AG20443 (cell line): ENCODE measurements at places on chromosomes 5 and 9.

DNA sequence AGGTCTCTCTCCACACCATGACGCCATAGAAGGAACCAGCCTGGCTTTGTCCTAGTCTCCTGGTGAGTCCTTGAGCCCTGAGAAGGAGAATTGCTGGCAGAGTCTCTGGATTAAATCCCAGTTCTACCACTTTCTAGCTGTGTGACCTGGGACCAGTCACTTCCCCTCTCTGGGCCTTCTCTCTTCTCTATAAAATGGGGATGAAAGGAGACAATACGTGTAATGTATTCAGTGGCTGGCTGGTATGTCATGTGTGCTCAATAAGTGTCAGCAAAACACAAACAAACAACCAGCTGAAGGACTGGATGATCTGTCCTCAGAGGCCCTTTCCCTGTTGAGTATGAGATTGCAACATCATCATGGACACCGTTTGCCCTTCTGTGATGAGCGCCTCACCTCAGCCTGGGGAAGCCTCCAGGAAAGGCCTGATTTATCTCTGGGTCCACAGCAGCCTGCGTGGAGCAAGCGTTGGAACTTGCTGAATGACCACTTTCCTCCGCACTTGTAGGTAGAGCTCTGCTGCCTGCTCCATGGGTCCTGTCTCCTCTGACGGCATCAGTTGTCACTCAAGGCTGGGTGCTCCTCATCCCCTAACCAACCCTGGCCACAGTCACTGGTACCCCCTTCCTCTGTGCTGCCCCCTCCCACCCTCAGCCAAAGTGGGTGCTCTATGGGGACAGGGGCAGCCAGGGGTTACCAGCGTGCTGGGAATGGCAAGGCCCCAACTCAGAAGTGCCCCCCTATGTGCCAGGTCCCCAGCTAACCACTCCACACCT is 3.6 kb upstream of the NR5A1 start:
- DNase-seq, result no peak

DNA sequence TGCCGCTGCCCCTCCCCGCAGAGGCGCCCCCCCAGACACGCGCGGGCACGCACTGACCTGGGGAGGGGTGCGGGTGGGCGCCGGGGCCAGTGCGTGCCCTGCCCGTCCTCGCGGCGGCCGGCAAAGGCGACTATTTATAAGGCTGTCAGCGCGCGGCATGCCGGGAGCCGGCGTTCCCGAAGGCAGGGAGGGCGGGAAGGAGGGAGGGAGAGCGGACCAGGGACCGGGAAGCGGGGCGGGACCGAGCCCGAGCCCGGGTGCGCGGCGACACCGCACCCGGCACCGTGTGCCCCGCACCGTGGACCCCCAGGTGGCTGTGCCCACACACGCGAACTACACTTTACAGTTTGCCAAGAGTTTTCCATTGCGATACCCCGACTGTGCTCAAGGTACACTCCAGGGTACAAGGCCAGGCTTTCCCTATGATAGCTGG is at the start of gene AK1:
Gene AK1 (minus strand): TSS at position 110 of the 433 bp plus-strand sequence. CDS start 3,058 bp downstream, outside the sequence.
- DNase-seq, result peak; percentile 88

DNA sequence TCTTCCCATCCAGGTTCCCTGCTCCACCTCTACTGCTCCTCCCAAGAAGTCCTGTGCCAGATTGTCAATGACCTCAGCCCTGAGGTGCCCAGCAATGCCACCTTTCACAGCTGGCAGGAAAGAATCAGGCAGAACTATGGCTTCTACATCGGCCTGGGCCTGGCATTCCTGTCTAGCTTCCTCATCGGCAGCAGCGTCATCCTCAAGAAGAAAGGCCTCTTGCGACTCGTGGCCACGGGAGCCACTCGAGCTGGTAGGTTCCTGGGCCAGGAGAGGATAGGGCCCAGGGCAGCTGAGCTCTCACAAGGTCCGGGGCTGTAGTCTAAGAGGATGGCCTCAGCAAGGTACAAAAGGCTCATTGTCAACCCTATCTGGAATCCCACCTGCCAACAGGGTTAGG is 3.1 kb downstream of the NIPAL4 start:
- no peak for DNase-seq

DNA sequence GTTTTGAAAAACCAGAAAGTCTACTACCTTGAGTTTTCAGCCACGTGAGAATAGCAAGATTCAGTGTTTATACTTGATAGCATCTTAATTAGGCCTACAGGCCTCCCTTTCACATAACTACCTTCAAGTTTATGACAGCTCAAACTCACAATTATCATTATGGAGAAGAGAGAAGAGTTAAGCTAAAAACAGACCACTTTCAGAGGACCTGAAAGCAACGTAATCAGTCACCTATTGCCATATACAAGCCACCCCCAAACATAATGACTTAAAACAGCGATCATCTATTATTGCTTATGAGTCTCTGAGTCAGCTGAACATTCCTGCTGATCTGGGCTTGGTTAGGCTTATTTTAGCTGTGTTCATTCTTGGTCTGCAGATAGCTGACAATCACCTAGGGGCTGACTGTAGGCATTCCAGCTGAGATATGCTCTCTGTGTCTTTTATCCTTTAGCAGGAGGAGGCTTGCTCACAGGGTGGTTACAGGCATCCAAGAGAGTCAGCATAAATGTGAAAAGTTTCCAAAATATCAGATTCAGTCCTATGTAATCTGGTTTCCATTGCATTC is 130.9 kb downstream of the COX7C start:
- DNase-seq, result no peak

DNA sequence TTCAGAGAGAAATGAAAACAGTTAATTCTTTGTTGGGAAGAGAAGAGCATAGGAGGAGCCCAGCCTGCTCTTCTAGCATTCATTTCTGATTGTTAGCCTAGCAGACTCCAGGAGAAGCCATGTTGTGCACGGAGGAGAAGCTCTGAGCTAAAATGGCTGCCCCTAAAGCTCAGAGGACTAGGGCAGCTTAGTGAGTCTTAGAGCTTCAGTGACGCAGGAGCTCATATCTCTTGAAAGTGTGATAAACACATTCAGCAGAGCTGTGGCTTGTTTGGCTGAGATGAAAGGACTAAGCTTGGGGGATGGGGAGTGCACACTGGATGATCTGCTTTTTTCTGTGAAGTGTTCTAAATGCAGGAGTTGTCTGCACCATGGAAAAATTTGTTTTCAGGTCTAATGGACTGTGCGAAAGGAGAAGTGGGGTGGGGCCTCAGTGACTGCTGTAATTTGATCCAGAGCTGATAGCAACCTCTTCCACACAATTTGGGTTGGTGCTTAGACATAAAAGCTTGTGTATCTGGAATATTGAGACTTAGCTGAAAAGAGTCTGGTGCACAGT is 58.5 kb downstream of the ZNF462 start:
- peak; percentile 37 for DNase-seq

DNA sequence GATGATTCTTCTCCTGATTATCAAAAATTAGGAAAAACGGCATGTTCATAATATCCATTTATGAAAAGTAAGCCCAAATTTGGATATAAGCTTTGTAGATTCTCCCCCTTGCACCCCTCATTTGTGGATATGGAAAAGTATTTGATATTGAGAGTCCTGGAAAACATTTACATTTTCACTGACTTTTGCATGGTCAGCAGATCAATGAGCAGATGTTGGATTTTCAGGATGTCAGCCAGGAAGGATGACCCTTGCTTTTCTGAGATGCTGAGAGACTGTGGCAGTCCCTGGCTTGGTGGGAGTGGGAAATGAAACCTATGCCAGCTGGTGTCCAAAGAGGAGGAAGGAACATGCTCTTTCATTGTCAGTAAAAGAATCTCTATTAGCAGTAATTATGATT is 410.8 kb downstream of the DMAC1 start:
- DNase-seq, result no peak

DNA sequence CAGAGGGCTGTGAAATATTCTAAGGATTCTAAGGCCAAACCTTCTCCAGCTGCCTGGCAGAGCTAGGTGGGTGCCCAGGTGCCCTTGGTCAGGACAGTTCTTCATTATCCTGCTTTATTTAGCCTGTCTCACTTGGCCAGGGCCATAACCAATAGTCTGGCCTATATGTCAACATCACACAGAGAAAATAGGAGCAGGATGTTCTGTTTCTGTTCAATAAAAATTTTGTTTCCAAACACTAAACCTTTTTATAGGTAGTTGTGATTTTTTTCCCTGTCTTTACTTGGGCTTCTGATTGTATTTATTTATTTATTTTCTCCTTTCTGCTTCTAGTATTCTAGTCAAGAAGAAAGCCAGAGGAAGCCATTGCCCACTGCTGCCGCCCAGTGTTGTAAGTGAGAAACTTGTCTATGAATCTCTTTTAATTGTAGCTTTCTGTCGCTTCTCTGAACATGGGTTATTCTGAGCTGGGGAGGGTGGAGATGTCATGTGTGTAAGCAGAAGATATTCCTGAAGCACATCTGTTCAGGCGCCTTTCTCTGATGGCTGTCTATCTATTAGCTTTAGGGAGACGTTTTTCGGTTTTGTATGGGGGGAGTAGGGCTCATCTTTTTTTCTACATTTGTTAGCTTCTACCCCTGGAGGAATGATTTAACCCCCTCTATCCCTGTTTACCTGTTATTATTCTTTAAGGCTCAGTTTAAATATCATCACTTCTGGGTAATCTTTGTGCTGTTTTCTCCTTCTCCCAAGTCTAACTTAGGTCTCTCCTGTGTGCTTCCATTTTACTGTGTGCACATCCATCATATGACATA is 97.1 kb downstream of the UNC13B start:
- DNase-seq, result peak; percentile 70

GRCh38 chr5:157267761-157268480 is 2.0 kb downstream of the CYFIP2 start:
- no peak for DNase-seq

- DNase-seq, result peak; percentile 23
Measured at GRCh38 chr9:84874596-84874995, 205.1 kb downstream of the NTRK2 start.

DNA sequence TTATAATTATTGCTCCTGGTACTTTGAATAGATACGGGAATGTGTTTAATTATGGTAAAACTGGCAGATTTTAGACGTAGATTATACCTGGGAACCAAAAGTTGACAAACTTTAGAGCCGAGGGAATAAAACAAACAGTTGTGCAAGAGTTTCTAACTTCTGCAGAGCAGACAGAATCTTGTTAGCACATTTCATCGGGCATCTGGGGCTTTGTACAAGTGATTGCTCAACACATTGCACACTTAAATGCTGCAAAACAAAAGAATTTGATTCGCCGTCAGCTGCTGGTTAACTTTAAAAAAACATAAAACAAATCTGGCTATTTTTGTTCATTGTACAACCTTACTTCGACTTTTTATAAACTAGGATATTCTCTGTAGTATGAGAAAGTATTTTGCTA is 398.1 kb downstream of the MAN2A1 start:
- no peak for DNase-seq

DNA sequence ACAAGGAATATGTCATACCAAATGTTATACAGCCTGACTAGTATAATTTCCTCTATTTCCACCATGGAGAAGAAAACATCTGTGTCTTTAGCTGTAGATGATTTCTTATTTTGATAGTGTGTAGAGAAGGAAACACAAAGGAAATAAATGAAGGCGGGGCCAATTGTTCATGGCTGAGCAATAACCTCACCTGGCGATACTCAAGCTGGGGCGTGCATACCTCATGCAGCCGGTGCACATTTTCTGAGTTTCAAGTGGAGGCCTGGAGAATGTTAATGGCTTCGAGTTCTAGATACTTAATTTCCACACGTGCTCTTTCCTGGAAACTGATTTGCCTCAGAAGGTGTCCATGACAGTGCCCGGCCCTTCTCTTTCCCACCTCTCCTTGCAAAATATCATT is 127.4 kb upstream of the TAF11L2 start:
- no peak for DNase-seq

DNA sequence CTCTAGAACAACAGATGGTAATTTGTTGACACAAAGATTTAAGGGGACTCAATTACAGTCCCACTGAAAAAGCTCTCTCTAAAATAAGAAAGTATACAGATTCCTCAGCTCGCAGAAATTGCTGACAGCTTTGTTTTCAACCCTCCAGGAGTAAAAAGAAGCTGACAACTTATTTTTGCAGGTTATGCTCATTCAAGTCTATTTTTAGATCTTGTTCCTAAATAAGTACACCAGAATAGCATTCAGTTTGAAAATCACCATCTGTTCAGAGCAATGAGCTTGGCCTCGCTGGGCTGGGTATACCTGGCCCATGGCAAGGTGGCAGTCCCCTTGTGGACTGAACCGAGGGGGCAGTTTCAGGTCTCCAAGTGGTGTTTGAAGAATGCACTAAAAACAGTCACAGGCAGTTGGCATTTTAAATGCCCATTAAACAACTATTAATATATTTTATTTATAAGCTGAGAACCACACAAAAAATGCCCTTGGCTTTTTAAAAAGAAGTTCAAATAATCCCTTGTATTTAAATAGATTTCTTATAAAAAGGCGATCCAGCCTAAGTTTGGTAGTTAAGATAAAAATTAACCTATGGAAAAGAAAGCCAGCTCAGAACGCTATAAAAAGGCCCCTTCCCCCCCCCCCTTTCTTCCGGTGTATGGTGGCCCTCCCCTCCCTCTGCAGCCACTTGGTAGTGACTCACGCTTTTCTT is 169.2 kb downstream of the AUH start:
- no peak for DNase-seq

GRCh38 chr9:98644011-98644410 is 64.7 kb downstream of the GABBR2 start:
- peak; percentile 37 for DNase-seq

DNA sequence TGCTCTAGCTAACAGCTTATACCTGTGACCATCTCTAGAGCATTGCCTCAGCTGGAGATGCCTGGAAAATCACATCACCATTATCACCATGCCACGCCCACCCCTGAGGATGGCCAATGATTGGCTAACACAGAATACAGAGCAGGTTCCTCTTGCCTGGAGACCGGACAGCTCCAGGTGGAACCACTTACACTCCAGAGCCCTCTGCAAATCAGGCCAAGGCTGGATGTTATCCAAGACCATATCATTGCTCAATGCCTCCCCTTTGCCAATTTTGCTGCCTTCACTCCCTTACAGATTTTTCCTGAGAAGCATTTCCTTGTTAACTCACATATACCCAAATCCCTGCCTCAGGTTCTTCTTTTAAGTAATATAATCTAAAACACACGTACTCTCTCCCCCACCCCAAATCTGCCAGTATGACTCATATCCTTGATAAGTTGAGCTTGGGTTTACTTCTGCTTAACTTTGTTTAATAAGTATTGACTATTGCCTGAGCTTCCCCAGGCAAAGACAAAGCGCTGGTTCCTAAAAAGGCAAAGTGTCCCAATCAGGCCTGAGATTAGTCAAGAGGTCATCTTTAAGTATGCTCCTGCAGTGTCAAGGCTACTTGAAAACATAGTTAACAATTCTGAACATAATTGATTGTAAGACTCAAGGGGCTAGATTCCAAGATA is 309.6 kb downstream of the EPB41L4A start:
- peak; percentile 61 for DNase-seq

DNA sequence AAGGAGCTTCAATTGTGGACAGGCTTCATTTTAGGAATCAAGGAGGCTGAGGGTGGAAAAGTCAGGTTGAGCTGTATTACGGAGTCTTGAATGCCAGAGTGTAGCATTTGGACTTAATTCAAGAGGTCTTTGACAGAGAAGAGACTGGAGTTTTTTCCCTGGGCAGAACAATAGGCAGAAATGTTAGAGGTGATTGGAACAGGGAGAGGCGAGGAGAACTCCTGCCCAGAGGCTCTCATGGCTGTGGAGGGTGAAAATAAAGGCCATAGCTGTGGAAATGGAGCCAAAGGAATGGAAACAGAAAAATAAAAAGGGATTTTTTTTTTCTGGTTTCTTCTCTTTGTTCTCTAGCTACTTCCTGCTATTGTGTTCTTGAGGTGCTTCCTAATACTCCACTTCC is 3.7 kb upstream of the IFNB1 start:
- no peak for DNase-seq

GRCh38 chr9:97788763-97789663 is 64.0 kb upstream of the FOXE1 start:
- peak; percentile 54 for DNase-seq

GRCh38 chr5:159887050-159887449 is 29.2 kb upstream of the ADRA1B start:
- no peak for DNase-seq

GRCh38 chr9:708182-708550 is 133.3 kb upstream of the DMRT1 start:
- DNase-seq, result peak; percentile 34
